ENCODE measurements at places on chromosomes 12 and 14.

DNA sequence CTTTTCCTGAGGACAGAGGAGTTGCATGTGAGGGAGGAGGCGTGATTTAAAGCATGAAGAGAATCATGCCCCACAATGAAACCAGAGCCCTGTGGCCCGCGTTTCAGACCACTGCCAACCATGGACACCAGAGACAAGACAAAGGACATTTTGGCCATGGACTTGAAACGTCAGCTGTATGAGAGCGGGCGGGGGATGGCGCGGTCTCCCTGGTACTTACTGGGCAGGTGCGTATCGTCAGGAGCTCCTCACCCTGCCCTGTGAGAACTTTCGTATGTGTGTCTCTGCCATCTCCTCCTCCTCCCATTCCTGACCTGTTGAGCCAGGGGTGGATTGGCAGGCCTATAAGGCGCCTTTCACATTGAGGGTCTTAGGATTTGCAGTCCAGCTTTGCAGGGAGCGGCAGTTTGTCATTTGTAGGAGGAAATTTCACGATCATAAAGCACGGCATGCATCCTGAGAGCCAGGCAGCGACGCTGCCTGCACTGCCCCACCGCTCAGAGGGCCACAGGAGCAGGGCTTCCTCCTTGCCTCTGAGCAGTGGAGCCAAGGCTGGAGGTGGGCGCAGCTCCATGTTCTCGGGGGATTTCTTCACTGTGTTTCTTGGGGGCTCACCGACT is 22.2 kb downstream of the SFSWAP start:
- DNase-seq, result no peak

GRCh38 chr14:64217308-64217707 is 76.9 kb downstream of the ESR2 start:
- DNase-seq, result no peak

GRCh38 chr12:89029961-89030360 is 322.3 kb downstream of the DUSP6 start:
- DNase-seq, result no peak

- no peak for DNase-seq
Observed at GRCh38 chr12:20801035-20801434, 9.5 kb upstream of the SLCO1B3 start.

- DNase-seq, result no peak
Observed at GRCh38 chr12:93273834-93274564, 103.7 kb upstream of the NUDT4 start.

All from CD4-positive, alpha-beta T cell treated with Interleukin-21 for 1 hour (primary cell).